Activated CD4-positive, alpha-beta T cell treated with anti-CD3 and anti-CD28 coated beads, Interleukin-2, amount 50 U/mL, for 48 hours (primary cell): ENCODE measurements at places on chromosomes 13 and 19.

- no peak for DNase-seq
Measured at GRCh38 chr13:93976528-93976927, 503.0 kb downstream of the DCT start.

GRCh38 chr19:48492925-48493717 lies 18.5 kb downstream of the LMTK3 start:
- peak; percentile 86 for DNase-seq

DNA sequence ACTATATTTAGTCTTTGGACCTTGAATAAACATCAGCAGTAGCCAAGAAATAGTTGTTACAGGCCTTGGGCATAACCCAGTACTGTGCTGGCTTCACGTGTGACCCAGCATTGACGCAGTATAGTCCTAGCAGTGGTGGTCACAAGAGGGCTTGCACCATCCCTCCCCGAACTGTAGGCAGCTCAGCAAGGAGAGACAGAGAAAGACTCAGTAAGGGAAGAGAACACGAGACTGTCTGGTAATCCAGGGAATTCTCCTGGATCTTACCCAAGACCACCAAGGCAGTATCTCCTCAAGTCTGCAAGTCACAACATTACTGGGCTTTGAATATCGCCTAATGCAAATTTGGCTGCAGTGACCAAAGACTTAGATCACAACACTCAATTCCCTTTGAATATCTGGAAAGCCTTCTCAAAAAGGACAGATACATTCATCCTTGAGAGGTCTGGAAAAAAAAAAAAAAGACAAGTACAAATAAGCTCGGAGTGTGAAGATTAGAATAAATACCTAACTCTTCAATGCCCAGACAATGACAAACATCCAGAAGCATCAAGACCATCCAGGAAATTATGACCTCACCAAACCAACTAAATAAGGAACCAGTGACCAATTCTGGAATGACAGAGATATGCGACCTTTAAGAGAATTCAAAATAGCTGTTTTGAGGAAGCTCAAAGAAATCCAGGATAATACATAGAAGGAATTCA lies 39.7 kb downstream of the CAB39L start:
- no peak for DNase-seq

GRCh38 chr19:39126312-39127187 lies 964 bp downstream of the PAK4 start:
- DNase-seq: no peak

GRCh38 chr13:29937841-29938240 lies 87.4 kb upstream of the UBL3 start:
- peak; percentile 27 for DNase-seq

- no peak for DNase-seq
Measured at GRCh38 chr13:26726684-26727083, 33.9 kb downstream of the GPR12 start.

- DNase-seq: no peak
Measured at GRCh38 chr13:101978552-101979315, 423.1 kb downstream of the FGF14 start.

DNA sequence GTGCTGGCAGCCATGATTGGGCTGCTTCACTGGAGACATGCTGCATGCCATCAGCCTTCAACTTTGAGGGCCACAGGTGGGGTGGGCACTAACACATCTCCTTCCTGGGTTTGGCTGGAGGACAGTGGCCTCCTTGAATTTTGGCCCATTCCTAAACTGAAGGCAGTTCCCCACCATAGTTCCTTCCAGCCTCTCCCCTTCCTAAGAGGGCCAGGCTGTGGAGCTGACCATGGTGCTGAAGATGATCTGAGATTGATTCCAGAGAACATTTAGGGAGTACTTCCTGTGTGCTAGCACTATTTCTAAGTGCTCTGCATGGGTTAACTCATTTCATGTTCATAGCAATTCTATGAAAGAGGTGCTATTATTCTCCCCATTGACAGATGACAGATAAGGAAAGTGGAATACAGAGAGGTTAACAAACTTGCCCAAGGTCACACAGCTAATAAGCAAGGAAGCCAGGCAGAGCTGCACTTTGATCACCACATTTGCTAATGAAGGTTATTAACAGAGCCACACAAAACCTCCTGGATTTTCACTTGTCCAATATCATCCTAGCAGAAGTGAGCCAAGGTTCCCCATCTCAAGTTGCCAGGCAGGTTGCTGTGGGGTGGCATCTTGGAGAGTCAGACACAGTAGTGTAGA lies 175.3 kb downstream of the ZIC5 start:
- peak; percentile 20 for DNase-seq

GRCh38 chr19:56687031-56687430 lies 15.5 kb upstream of the ZNF835 start:
- DNase-seq: no peak

- DNase-seq: peak; percentile 19
Measured at GRCh38 chr19:8665468-8666213, 33.0 kb downstream of the ACTL9 start.

- no peak for DNase-seq
Measured at GRCh38 chr13:110991991-110992508, 77.2 kb upstream of the ANKRD10 start.

- no peak for DNase-seq
Measured at GRCh38 chr19:18683958-18684641, 620 bp downstream of the CRTC1 start.

- DNase-seq: no peak
Measured at GRCh38 chr13:82713687-82714405, 1168.4 kb downstream of the SLITRK1 start.
